ENCODE measurements at places on chromosomes 6 and 20.

- DNase-seq: no peak
These were observed 773.4 kb downstream of the KIF16B start for GRCh38 chr20:15799871-15800270.

DNA sequence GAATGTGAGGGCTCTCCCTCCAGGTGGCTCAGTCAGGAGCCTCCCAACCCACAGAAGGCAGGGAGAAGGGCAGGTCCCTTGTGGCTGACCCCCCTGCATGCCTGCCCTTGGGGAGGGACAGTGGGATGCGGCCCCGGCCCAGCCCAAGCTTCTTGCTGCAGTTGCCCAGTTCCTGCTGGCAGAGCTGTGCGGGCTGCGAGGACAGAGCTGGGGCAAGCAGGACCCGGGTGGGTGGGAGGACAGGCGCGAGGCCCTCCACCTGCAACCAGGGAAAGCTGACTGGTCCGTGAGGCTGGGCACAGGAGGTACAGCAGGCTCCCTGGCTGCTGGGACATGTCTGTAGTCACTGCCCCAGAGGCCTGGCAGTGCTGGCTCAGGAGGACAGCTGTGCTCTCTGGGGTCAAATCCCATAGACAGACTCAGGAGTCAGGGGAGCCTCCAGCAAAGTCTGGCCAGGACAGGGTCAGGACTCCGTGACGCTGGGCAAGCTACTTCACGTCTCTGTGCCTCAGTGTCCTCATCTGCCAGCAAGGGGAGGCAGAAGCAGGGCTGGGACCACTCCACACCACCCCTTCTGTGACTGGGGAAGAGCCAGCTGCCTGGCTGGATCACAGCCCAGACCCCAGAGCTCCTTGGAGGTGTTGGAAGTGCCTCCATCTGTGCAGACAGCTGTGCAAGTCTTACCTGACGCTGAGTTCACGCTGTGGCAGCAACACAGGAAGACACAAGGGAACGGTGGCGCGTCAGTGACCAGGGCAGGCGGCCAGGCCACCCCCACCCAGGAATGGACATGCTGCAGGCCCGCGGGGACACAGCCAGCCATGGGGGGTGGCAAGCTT is 13.0 kb downstream of the UCKL1 start:
- DNase-seq: no peak

DNA sequence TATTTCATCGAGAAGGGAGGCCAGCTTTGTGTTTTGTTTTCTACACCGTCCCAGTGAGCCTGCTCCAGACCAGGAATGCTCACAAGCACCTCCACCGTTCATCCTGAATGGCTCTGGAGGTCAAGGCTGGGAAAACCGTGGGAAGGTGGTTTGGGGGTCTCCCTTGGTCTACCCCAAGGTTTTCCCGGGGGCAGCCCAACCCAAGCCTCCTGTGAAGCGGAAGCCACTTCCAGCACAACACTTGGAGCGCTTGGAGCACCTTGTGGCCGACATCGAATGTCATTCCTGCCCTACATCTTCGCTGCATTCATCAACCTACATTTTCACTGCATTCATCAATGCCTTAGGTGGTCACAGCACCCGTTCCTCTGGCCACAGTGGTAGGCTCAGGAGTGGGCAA is 255.6 kb upstream of the PMEPA1 start:
- DNase-seq: no peak

- no peak for DNase-seq
These were observed 41.7 kb upstream of the KLHL31 start for GRCh38 chr6:53707108-53707897.

- no peak for DNase-seq
These were observed 36.8 kb downstream of the C6orf118 start for GRCh38 chr6:165272585-165272984.

- no peak for DNase-seq
These were observed 9.1 kb downstream of the MC3R start for GRCh38 chr20:56257604-56258003.

DNA sequence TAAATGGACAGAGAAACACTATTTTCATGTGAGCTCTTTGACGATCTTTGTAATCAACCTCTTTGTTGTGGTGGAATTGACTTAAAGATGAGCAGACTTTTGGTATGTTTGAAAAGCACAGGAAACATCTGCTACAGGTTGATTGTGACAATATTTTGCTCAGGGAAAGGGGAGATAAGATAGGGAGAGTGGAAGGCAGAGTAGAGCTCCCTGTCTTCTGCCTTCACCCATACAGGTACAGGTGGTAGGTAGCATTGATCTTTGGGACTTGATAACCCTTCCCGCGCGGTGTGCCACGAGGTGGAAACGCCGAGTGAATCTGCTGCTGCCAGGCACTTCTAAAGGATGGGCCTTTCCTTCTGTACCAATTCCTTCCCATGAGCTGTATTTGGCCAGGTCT is 183.6 kb downstream of the UTRN start:
- DNase-seq: no peak

GRCh38 chr20:53364646-53365045 is 229.0 kb downstream of the ZNF217 start:
- no peak for DNase-seq
